Nephron progenitor cell (in vitro differentiated cells): ENCODE measurements at places on chromosomes 12 and 14.

DNA sequence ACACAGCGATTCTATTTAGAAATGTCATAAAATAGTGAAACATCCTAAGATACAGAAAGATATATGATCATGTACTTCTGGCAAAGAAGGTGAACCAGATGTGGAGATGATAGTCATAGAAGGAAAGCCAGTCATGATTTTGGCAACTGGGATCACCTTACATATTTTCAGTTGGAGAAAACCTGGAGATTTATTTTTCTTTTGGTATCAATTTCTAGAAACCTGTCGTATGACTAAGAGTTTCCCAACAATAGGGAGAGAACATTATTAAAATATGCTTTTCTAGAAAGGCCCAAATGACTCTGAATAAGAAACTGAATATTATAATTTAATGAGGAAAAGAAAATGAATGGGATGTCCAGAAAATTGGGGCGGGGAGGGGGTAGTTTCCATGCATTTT, 396.4 kb downstream of the ZFP36L1 start:
- no peak for DNase-seq
- no peak overlapping the region for H3K4me3 ChIP-seq
- peaks cover 94% of the 10 kb centered on the region for H3K4me1 ChIP-seq
- no peaks in the 10 kb centered on the region for H3K36me3 ChIP-seq

GRCh38 chr12:23001487-23001886, 376.5 kb downstream of the ETNK1 start:
- DNase-seq, result no peak
- H3K4me1 ChIP-seq, result no peaks in the 10 kb centered on the region
- no peak overlapping the region for H3K27ac ChIP-seq
- H3K4me3 ChIP-seq, result no peak overlapping the region
- H3K36me3 ChIP-seq, result no peaks in the 10 kb centered on the region

DNA sequence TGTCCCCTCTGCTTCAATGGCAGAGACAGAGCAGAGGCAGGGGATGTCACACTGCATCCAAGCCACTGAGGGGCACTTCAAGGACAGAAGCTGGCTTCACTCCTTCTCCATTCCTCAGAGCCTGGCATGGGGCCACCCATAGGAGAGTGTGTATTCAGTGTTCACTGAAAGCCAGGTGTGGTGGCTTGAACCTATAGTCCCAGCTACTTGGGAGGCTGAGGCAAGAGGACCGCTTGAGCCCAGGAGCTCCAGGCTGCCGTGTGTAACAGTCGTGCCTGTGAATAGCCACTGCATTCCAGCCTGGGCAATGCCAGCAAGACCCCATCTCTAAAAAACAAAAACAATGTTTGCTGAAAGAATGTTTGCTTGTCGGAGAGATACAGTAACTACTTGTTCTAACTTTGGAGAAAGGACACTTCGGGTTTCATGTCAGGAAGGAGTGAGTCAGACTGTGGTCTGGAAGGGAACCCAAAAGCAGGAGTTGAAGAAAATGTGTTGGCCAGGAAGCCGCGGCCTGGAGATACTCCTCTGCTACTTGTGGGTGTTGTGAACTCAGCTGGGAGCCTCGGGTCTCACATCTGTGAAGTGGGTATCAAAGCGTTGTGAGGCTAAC, 43.4 kb downstream of the ELK3 start:
- peak overlapping the region; percentile 76 for H3K27ac ChIP-seq
- no peak overlapping the region for H3K4me3 ChIP-seq
- H3K36me3 ChIP-seq, result peaks cover 24% of the 10 kb centered on the region
- H3K27me3 ChIP-seq, result no peaks in the 10 kb centered on the region

DNA sequence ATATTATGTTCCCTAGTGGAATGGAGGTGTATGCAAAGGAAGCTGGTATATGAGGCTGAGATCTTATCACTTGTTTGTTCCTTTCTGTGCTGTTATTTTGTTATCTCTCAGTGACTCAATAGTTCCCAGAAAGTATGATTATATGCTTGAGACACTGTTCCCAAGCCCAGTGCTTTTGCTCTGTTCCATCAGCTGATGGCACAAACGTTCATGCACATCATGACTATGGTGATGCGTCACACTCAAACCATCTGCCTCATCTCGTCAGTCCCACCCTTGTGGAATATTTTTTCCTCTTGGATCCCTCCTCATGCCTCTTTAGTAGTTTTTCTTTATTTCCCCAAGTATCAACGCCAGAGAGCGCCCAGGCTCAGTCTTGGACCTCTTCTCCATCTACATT, 786.9 kb downstream of the AACS start:
- H3K4me3 ChIP-seq, result no peak overlapping the region
- no peaks in the 10 kb centered on the region for H3K4me1 ChIP-seq
- DNase-seq, result no peak
- H3K27me3 ChIP-seq, result peaks cover 3% of the 10 kb centered on the region
- no peak overlapping the region for H3K27ac ChIP-seq

DNA sequence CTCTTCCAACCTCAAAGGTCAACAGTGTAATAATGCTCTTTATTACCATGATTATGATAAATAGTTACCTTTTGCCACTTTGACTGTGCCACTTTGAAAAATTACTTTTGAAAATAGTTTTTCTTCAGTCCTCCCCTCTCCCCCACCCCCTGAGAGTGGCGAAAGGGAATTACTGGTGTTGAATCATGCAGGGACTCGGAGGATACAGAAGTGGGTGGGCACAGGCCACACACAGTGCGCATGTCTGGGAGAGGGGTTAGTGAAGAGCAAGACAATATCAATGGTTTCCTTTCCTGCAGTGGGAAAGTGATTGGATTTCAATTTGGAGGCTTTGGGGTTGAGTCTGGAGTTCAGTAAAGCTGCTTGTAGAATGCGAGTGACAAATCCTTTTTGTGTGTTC, 170.9 kb downstream of the PTCSC3 start:
- H3K36me3 ChIP-seq, result no peaks in the 10 kb centered on the region
- no peak for DNase-seq
- no peaks in the 10 kb centered on the region for H3K4me1 ChIP-seq
- peaks cover 11% of the 10 kb centered on the region for H3K27me3 ChIP-seq

GRCh38 chr12:101876322-101876860, 989 bp upstream of the DRAM1 start:
- no peak for DNase-seq
- H3K36me3 ChIP-seq, result peaks cover 4% of the 10 kb centered on the region
- H3K4me3 ChIP-seq, result peak overlapping the region; percentile 71
- H3K27me3 ChIP-seq, result peaks cover 25% of the 10 kb centered on the region
- peaks cover 13% of the 10 kb centered on the region for H3K4me1 ChIP-seq

- no peak overlapping the region for H3K27ac ChIP-seq
- no peak for DNase-seq
- no peak overlapping the region for H3K4me3 ChIP-seq
- no peaks in the 10 kb centered on the region for H3K4me1 ChIP-seq
- H3K27me3 ChIP-seq, result no peaks in the 10 kb centered on the region
- no peaks in the 10 kb centered on the region for H3K36me3 ChIP-seq
These were observed 40.8 kb downstream of the DBX2 start for GRCh38 chr12:45010059-45010458.

- H3K27me3 ChIP-seq, result peaks cover 3% of the 10 kb centered on the region
- no peaks in the 10 kb centered on the region for H3K36me3 ChIP-seq
- peak overlapping the region; percentile 81 for H3K27ac ChIP-seq
- no peak overlapping the region for H3K4me3 ChIP-seq
- H3K4me1 ChIP-seq, result peaks cover 73% of the 10 kb centered on the region
These were observed 321.6 kb downstream of the ZFP36L1 start for GRCh38 chr14:68471029-68471963.

DNA sequence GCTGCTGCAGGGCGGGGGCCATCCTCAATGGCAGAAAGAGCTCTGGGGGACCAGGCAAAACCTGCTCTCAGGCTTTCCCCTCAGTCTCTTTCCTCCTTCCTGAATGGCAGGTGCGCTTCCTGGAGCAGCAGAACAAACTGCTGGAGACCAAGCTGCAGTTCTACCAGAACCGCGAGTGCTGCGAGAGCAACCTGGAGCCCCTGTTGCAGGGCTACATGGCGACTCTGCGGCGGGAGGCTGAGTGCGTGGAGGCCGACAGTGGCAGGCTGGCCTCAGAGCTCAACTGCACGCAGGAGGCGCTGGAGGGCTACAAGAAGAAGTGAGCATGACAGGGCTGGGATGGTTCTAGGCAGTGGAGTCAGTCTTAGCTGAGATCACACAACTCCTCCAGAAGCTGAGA, 22.9 kb upstream of the KRT83 start:
- H3K4me1 ChIP-seq, result peaks cover 4% of the 10 kb centered on the region
- H3K27ac ChIP-seq, result no peak overlapping the region
- no peak overlapping the region for H3K4me3 ChIP-seq
- H3K36me3 ChIP-seq, result no peaks in the 10 kb centered on the region
- H3K27me3 ChIP-seq, result peaks cover 14% of the 10 kb centered on the region

- H3K4me3 ChIP-seq, result peak overlapping the region; percentile 47
- H3K27me3 ChIP-seq, result no peaks in the 10 kb centered on the region
- H3K4me1 ChIP-seq, result peaks cover 59% of the 10 kb centered on the region
These were observed 12.9 kb downstream of the MMP14 start for GRCh38 chr14:22849212-22849819.

- H3K4me1 ChIP-seq, result no peaks in the 10 kb centered on the region
- peaks cover 9% of the 10 kb centered on the region for H3K27me3 ChIP-seq
- H3K36me3 ChIP-seq, result no peaks in the 10 kb centered on the region
- no peak overlapping the region for H3K4me3 ChIP-seq
- no peak for DNase-seq
- H3K27ac ChIP-seq, result no peak overlapping the region
These were observed 47.9 kb upstream of the BCAT1 start for GRCh38 chr12:24996820-24997219.

GRCh38 chr12:113445544-113446171, 23.5 kb downstream of the SDSL start:
- H3K27ac ChIP-seq, result no peak overlapping the region
- no peak overlapping the region for H3K4me3 ChIP-seq
- H3K4me1 ChIP-seq, result peaks cover 8% of the 10 kb centered on the region
- no peaks in the 10 kb centered on the region for H3K36me3 ChIP-seq
- H3K27me3 ChIP-seq, result peaks cover 50% of the 10 kb centered on the region

- H3K27ac ChIP-seq, result peak overlapping the region; percentile 39
- H3K36me3 ChIP-seq, result peaks cover 42% of the 10 kb centered on the region
- DNase-seq, result no peak
- H3K4me3 ChIP-seq, result no peak overlapping the region
These were observed 5.8 kb downstream of the MAX start for GRCh38 chr14:65096323-65097089.

GRCh38 chr12:31570880-31571279, 20.1 kb downstream of the DENND5B start:
- H3K4me3 ChIP-seq, result peak overlapping the region; percentile 55
- peak overlapping the region; percentile 94 for H3K27ac ChIP-seq
- DNase-seq, result no peak
- peaks cover 49% of the 10 kb centered on the region for H3K4me1 ChIP-seq
- H3K27me3 ChIP-seq, result no peaks in the 10 kb centered on the region
- H3K36me3 ChIP-seq, result peaks cover 13% of the 10 kb centered on the region

- peaks cover 53% of the 10 kb centered on the region for H3K27me3 ChIP-seq
- no peak overlapping the region for H3K27ac ChIP-seq
- no peaks in the 10 kb centered on the region for H3K36me3 ChIP-seq
- peaks cover 37% of the 10 kb centered on the region for H3K4me1 ChIP-seq
- DNase-seq, result no peak
These were observed 273.8 kb upstream of the SFSWAP start for GRCh38 chr12:131436922-131437705.

GRCh38 chr12:76573840-76574373, 14.3 kb upstream of the OSBPL8 start:
- no peaks in the 10 kb centered on the region for H3K4me1 ChIP-seq
- DNase-seq, result no peak
